Activated T-helper 1 cell treated with anti-CD3 and anti-CD28 coated beads, Interleukin-2, amount 50 U/mL, for 16 hours (primary cell): ENCODE measurements at places on chromosomes 4 and X.

GRCh38 chrX:154469114-154469513 lies 10.0 kb downstream of the LAGE3 start:
- DNase-seq = no peak

- DNase-seq = no peak
Observed at GRCh38 chr4:27886120-27886519, 1025.5 kb downstream of the STIM2 start.

- no peak for DNase-seq
Observed at GRCh38 chrX:121160987-121161386, 113.6 kb downstream of the GLUD2 start.

DNA sequence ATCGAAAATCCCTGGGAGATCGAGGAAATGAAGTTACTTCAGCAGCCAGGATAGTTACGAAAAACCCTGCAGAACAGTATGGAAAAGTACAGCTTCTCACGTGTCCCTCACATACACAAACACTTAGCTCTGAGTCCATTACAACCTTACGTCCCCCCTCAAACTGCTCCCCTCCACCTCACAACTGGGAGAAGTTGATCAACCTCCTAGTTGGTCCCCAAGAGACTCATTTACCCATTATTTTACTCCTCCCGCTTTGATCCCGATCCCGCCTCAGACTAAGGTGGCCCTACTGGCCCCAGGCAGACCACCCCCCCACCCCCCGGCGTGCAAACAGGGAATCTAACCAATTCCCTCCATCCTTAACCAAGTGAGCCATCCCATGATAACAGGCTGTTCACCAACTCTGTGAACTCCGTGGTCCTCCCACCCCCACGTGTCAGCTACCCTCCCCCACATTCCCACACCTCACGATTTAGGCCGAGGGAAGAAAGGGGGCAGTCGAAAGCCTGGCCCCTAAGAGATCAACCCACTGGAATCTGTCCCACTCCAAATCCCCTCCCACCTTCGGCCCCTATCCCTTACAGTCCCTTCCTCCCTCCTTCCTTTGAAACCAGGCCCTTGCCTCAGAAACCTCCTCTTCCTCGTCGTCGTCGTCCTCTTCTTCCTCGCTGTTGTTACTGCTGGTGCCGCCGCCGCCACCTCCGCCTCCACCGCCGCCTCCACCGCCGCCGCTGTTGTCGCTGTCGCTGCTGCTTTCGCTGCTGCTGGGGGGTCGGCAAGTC lies 755 bp downstream of the ANKRD17 start:
- no peak for DNase-seq

- no peak for DNase-seq
Observed at GRCh38 chr4:15883610-15884243, 54.8 kb downstream of the FGFBP1 start.

DNA sequence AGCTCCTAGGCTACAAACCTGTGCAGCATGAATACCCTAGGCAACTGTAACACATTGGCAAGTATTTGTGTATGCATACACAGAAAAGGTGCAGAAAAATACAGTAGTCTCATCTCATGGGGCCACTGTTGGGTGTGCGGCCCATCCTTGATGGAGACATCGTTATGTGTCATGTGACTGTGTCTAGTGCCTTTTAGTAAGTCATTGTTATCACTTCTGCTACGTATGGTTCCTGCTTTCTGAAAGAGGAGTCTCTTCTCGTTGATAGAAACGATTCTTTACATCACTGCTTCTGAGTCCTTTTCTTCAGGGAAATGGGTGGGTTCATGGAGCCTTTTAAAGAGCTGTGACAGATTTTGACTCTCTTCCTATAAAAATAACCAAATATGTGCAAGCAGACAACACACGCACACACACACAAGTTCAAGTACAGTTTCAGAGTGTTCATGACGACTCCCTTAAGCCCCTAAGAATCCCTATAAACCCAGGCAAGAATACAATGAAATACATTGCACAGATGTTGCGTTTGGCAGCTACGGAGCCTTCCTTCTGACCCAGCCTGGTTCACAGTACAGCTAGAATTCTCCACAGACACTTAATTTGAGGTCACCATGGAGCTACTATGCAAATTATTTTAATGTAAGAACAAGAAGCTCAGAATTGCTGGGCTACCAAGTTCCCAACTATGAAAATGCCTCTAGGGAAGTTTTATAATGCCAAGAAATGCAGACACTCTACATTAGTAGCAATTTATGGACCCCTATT lies 10.2 kb upstream of the STK32B start:
- DNase-seq = no peak

- DNase-seq = no peak
Observed at GRCh38 chr4:22187203-22187820, 238.7 kb upstream of the KCNIP4 start.

- no peak for DNase-seq
Observed at GRCh38 chrX:119229253-119229615, 6.9 kb upstream of the PGRMC1 start.

DNA sequence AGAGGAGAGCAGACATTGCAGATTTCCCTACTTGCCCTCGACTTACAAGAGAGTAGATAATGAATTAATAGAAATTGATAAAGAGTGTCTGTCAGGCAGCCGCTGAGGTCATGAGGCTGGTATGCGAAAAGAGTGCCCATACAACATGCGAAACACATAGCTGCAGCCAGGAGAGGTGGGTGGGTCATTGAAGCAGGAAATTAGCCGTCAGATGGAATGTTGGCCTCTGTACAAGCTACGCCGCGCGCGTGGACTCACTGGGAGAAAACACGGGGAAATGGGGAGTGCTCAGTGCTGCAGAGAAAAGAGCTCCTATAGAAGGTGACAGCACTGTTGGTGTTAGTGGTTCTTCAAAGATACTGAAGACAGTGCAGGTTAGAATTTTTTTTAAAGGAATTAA lies 125.1 kb downstream of the RAPGEF2 start:
- DNase-seq = no peak

- no peak for DNase-seq
Observed at GRCh38 chrX:71954458-71954857, 43.8 kb downstream of the NHSL2 start.

GRCh38 chr4:109206620-109207019 lies 95.8 kb downstream of the COL25A1 start:
- no peak for DNase-seq

DNA sequence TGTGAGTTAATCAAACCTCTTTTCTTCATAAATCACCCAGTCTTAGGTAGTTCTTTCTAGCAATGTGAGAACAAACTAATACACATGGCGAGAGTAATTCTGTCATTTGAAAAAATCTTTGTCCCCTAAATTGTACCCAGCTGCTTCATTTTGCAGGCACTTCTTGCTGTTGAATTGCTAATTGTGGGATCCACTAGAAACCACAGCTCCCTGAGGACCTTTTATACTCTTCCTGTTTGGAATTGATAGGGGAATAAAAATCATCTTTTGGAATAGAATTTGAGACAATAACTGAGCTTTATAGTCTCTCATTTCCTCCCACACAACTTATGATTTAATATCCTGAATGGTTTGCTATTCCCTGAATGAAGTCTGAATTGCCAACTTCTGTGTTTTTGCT lies 170.2 kb downstream of the PACRGL start:
- DNase-seq = no peak

DNA sequence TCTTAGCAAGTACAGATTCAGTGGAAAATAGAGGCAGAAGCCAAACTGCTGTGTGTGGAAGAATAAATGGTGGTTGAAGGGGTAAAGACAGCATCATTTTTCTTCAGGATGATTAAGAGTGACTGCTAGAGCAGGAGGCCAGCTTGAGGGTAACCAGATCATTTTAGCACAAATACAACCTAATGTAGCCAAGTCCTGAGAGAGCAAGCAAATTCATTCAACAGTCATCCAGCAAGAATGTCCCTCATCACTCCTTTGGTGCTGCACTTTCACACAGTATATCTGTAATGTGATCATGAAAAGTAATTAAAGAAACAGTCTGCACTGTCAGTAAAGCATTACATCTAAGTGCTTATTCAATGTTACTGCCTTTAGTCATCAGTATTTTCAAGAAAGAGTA lies 44.8 kb downstream of the NPFFR2 start:
- no peak for DNase-seq

DNA sequence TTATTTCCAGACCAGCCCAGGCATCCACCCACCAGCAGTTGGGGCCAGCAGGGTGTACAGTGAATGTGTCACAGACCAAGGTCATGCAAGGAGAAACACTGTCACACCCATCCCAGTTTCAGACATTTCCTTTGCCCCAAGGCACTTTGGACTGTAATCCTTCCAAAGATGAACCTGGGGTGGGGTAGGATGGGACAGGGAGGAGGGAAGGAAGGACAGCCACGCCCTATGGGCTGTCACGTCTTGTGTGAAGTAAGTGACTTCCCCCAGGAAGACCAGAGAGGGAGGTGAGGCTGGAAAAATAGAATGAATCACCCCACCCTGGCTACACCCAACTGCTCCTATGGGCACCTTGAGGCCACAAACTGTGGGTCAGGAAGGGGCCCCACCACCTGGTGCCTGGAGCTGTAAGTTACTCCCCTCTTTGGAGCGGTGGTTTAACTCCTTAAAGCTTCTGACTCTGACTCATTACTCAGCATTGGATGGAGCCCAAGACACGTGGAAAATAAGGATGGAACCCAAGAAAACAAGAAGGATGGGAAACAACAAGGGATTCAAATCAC lies 349.9 kb upstream of the KLF3 start:
- no peak for DNase-seq

DNA sequence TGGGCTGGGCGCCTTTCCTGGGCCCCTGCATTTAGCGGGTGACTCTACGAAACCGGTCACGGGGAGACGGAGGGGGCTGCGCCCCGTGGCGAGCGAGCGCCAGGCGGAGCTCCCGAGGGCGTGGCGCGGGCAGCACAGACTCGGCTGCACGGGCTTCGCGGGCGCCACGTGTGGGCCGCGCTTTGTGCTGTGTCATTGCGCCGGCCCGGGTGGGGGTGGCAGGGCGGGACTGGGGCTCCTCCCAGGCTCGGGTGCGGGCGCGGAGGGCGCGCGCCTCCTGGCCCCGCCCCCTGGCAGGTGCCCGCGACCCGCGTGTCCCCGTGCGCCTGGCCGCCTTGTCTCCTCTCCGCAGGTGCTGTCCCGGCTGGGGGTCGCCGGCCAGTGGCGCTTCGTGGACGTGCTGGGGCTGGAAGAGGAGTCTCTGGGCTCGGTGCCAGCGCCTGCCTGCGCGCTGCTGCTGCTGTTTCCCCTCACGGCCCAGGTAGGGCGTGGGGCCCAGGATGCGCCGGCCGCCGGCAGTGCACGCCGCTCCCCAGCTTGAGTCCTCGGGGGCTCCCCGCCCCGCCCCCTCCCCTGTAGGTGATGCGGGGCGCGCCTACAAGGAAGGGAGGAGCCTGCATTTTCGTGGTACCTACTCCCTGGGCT lies 651 bp downstream of the UCHL1 start:
- DNase-seq = no peak

GRCh38 chr4:87632469-87632868 lies 17.6 kb upstream of the DMP1 start:
- DNase-seq = no peak

GRCh38 chr4:84967243-84967690 lies 777 bp upstream of the WDFY3 start:
- DNase-seq = no peak

- DNase-seq = no peak
Observed at GRCh38 chr4:119653990-119654389, 25.4 kb upstream of the PDE5A start.

GRCh38 chrX:126272795-126273497 lies 106.9 kb upstream of the DCAF12L2 start:
- DNase-seq = no peak

- DNase-seq = no peak
Observed at GRCh38 chr4:163196926-163197480, 30.3 kb upstream of the NAF1 start.

GRCh38 chr4:173516621-173517524 lies 13.2 kb downstream of the HAND2 start:
- DNase-seq = no peak

- no peak for DNase-seq
Observed at GRCh38 chr4:38189445-38189844, 229.2 kb downstream of the PTTG2 start.

DNA sequence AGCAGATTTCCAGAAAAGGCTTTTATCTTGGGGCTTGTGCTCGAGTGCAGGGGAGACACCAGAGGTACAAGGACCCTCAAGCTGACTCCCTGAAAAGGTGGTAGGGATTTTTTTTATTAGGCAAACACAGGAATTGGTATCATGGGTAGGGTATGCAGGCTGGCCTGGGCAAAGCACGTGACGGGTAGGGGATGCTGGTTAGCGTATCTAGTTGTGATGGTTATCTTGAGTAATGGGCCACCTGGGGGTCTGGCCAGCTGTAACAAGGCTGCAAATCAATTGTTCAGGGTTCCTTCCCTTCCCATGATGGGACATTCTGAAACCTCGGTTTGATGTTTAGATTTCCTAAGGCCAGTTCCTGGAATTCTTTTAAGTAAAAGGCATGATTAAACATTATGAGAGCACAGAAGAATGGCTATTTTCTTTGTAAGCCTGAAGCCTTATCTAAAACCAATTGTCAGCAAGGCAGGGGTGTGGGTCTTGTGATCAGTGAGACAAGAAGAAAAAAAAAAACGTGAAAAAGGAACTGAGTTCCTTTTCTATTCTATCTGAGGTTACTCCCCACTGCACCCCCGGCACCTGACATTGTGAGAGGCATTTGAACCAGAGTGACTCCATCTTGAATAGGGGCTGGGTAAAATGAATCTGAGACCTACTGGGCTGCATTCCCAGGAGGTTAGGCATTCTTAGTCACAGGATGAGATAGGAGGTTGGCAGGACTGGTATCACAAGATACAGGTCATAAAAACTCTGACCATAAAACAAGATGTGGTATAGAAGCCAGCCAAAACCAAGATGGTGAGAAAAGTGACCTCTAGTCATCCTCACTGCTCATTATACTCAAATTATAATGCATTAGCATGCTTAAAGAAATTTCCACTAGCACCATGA lies 64.2 kb upstream of the S100G start:
- no peak for DNase-seq

- DNase-seq = no peak
Observed at GRCh38 chrX:103586314-103586646, 965 bp downstream of the TCEAL4 start.

DNA sequence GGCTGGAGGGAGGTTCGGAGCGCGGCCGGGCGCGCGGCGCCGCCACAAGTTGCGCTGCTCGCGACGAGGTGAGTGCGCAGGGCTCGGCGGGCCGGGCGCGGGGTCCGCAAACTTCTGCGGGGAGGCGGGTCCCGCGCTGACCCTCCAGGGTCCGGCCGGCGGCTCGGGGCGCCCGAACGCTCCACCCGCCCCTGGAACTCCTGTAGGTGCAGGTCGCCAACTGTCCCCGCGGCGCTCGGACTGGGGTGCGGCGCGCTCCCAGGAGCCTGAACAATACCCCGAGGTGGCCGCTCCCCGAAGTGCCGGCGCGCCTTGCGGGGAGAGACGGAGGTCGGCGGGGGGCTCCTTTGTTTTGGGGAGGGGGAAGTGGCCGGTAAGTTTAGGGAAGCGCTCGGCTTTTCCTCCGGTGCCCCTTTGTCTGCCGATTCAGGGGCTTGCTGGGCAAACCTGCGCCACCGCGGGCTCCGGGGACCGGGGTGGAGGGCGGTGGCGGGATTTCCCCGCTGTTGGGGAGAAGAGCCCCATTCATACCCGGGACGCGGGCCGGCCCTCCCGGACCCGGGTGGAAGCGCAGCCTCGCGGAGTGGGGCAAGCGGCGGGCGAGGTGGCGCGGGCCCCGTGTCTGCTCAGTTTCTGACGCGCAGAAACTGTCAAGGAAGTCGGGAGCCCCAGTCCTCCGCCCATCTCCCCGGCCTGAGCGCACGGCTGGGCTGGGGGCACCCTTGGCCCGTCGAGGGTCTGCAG lies 694 bp downstream of the TBL1X start:
- DNase-seq = no peak
